ENCODE measurements at places on chromosomes 16 and 17. TPM values are rescaled to one million over a fixed set of nuclear protein-coding genes. Genes with fewer than 3 reads are reported as not detected.

The TRPV3 gene
- under 0.01 TPM for total RNA-seq

The CD300E gene
- total RNA-seq = not detected

The MPP3 gene
- total RNA-seq = 4.2 TPM

The PPY gene
- total RNA-seq = not detected

The PIK3R5 gene
- not detected for total RNA-seq
